ENCODE measurements at places on chromosomes 4 and X. TPM values are rescaled to one million over a fixed set of nuclear protein-coding genes. Genes with fewer than 3 reads are reported as not detected.

Gene FRMD7
- polyA plus RNA-seq = not detected

Gene FSTL5
- 0.14 TPM for polyA plus RNA-seq

Gene FGF5
- 0.04 TPM for polyA plus RNA-seq

Gene OTC
- polyA plus RNA-seq = not detected

Gene KIT
- 62.7 TPM for polyA plus RNA-seq

Gene BEX2
- polyA plus RNA-seq = 23.8 TPM
